Smooth muscle cell of the brain vasculature (primary cell): ENCODE measurements at places on chromosomes 7 and 10.

GRCh38 chr10:24086296-24087086 lies 122.4 kb upstream of the KIAA1217 start:
- DNase-seq = no peak

- no peak for DNase-seq
Measured at GRCh38 chr10:33132626-33133025, 174.6 kb upstream of the ITGB1 start.

DNA sequence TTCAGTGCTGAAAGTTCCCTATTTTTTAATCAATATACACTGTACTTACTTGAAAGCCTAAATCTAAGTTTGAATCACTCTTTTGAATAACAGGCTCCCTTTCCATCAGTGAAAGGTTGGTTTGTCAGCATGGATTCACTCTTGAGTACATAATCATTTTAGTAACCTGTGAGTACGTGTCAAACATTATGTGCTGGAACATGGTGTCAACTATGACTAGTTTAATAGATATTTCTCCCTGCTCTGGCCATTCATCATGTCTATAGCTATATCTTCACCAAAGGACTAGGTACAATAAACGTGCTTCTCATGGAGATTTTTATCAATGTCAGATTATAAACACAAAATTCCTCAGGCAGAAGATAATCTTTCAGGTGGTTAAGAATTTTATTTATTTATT lies 61.7 kb upstream of the MDFIC start:
- DNase-seq = no peak

DNA sequence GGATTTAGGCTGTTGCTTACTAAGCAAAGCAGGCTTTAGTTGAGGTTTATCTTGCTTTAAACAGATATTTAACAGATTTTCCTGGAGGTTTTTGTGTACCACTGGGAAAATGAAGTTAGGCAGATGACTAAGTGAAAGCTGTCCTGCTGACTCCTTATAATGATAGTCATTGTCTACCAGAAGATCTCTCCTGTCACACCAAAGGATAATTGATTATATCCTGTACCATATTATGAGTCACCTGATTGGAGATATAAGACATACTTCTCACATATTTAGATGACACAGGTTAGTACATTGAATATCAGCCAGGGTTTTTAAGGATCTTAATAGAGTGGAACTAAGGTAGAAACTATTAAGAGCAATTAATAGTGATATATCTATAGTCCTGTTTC lies 68.4 kb downstream of the PTEN start:
- no peak for DNase-seq

GRCh38 chr10:14736600-14737081 lies 38.1 kb downstream of the FAM107B start:
- DNase-seq = no peak

DNA sequence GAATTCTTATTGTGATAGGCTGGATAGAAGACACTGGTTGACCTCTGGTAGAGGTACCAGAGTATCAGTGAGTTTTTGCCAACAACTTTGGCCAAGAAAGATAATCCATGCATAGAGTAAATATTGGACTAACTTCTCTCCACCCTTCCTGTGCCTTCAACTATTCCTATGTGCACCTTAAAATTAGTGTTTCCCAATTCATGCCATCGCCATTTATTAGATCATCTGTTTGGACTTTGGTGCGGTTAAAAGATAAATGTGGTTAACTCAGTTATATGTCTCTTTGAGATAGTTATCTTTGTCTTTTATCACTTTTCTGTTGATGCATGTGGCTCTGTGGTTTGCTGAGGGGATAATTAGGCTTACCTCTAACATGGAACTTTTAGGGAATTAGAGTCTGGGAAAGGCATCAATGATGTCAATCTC lies 4.6 kb downstream of the PAPSS2 start:
- DNase-seq = no peak

- DNase-seq = no peak
Measured at GRCh38 chr7:29421010-29421956, 142.4 kb upstream of the PRR15 start.

GRCh38 chr7:99137411-99138180 lies 6.3 kb downstream of the SMURF1 start:
- no peak for DNase-seq

- no peak for DNase-seq
Measured at GRCh38 chr7:91412298-91412697, 148.1 kb downstream of the FZD1 start.
